Right kidney (tissue), 9 donors: ENCODE measurements at places on chromosomes 7 and 10.

- DNase-seq = no peak
These were observed 7.2 kb upstream of the ATOH7 start for GRCh38 chr10:68239069-68239468.

- no peak for DNase-seq
These were observed 8.2 kb downstream of the PPRC1 start for GRCh38 chr10:102140913-102141540.

DNA sequence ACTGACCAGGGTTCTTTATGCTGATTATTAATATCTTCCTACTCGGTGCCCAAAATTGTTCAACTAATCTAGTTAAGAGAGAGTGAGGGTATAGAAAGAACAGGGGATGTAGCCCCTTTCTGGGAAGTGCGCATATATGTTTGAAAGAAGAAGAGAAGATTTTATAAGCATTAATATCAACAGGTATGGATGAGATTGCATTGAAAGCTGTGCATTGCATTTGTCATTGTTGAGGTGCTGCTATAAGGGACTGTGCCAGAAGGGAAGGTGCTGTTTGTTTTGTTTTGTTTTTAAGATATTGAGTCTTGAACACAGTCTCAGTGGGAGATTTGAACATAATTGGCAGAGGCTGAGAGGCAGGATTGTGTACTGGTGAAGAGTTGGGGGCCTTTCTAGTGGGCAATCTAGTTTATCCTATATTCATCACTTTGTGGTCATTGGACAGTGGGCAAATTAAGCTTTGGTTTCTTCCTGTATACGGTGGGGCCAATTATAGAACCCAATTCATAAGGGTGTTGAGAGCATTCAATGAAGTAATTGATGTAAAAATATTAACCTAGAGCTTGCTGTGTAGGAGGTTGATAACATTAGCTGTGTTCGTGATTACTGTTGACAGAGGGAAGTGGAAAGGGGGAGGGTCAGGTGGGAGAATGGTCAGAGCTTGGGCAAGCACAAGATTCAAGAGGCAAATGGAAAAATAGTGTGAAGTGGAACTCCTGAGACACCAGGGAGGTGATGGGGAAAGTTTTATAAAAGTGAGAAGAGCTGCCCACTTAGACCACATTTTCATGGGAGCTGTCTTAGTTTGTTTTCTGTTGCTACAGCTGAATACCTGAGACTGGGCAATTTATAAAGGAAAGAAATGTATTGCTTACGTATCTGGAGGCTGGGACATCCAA lies 19.9 kb upstream of the PCGF5 start:
- no peak for DNase-seq

- no peak for DNase-seq
These were observed 11.8 kb downstream of the AGK start for GRCh38 chr7:141562972-141563371.

GRCh38 chr10:130717083-130717482 lies 580.9 kb downstream of the GLRX3 start:
- DNase-seq = no peak
